ENCODE measurements at places on chromosomes 1 and 21.

DNA sequence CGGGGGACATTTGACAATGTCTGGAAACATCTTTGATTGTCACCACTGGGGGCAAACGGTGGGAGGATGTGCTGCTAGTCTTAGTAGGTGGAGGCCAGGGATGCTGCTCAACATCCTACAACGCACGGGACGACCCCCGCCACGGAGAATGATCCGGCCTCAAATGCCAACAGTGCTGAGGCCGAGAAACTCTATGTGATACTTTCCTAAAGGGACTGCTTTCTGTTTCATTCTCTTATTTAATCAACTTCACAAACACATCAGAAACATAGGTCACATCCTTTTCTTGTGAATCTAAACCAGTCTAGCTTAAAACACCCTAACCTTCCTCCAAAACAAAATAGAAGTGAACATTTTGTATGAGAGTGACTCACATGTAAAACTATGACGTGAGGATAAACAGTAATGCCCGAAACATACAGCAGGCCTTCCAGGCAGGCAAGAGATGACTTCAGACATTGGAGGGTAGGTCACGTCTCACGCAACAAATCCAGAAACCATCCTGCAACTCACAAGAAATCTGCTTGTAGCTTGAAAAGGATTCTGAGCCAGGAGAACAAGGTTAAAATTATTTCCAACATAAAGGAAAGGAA lies 37.2 kb upstream of the ETS2 start:
- DNase-seq = no peak

DNA sequence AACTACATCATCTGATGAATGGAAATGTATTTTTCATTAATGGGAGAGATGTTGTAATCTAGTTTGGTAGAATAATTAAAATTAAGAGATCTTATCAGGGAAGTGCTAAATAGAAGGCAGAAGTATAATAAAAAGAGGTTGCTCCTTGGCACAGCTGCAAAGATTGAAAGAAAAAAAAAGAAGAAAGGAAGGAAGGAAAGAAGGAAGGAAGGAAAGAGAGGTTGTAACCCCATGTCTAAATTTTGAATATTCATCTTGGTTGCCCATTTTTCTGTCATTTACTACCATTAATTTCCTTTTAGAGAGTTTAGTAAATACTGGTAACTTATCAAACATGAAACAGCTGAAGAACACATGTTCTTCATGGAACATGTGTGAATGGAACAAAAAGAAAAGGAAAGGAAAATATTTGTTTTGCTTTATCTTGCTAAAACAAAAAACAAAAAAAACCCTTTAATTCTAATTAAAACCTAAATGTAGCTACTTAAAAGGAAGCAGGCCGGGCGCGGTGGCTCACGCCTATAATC lies 10.5 kb upstream of the MDM4 start:
- DNase-seq = no peak

DNA sequence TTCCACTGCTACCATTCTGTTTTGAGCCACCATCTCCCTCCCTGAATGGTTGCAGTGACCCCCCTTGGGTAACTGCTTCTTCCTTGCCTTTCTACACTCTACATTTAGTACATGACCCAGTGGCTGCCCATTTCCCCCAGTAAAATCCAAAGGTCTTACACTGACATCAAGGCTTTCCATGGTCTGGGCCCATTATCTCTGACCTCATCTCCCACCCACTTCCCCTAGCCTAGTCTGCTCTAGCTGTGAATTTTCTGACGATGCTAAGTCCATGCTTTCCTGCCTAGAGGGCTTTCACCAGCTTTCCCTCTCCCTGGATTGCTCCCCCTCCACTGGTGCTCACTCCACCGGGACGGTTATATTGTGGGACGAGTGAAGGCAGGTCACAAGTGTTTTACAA lies 219.2 kb downstream of the RYR2 start:
- DNase-seq = no peak

- peak; percentile 60 for DNase-seq
Measured at GRCh38 chr1:112319371-112320040, 76.5 kb upstream of the CTTNBP2NL start.

All from keratinocyte (primary cell).